NCI-H1436 (cell line): ENCODE measurements at places on chromosomes 13 and 19.

GRCh38 chr13:32650705-32651311 is 64.6 kb downstream of the PDS5B start:
- no peak for DNase-seq

- DNase-seq: no peak
Measured at GRCh38 chr19:21101521-21102242, 19.7 kb downstream of the ZNF714 start.

GRCh38 chr19:3008994-3009393 is 20.1 kb downstream of the TLE2 start:
- DNase-seq: no peak

DNA sequence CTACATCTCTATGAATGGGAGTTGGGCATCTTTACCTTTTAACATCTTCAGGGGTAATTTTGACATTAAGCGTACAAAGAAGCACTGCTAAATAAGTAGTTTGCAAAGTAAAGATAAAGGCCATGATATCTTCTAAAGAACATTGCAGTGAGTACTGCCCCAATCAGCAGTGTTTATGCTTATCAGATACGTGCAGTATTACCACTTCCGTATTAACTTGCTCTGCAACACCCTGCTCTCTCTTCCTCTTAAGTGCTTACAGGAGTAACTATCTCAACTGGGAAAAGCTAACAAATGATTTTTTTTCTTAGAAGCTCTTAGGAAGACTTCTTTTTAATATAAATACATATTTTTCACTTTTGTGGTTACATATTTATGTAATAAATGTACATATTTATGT is 793.7 kb upstream of the SLC10A2 start:
- DNase-seq: no peak

DNA sequence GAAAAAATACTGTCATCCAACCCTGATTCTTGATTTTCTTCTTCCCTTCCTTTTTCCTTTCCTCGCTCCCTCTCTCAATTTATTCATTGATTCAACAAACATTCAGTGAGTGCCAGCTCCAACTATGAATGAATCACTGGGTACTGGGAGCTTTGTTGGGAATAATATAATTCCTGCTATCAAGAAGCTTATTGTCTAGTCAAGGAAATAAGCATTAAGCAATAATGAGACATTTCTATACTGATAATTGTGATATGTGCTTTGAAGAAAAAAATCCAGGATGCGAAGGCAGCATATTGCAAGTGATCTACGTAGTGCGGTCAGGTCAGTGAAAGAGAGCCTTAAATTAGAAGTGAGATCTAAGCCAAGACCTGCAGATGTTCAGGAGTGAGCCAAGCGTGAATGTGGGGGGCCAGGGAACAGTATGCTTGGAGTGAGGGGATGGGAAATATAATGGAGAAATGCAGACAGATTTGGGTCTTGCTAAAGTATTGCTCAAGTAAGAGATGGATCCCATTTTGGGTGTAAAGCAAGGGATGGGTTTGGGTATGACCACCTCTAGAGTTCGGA is 253.5 kb downstream of the LHFPL6 start:
- DNase-seq: no peak

DNA sequence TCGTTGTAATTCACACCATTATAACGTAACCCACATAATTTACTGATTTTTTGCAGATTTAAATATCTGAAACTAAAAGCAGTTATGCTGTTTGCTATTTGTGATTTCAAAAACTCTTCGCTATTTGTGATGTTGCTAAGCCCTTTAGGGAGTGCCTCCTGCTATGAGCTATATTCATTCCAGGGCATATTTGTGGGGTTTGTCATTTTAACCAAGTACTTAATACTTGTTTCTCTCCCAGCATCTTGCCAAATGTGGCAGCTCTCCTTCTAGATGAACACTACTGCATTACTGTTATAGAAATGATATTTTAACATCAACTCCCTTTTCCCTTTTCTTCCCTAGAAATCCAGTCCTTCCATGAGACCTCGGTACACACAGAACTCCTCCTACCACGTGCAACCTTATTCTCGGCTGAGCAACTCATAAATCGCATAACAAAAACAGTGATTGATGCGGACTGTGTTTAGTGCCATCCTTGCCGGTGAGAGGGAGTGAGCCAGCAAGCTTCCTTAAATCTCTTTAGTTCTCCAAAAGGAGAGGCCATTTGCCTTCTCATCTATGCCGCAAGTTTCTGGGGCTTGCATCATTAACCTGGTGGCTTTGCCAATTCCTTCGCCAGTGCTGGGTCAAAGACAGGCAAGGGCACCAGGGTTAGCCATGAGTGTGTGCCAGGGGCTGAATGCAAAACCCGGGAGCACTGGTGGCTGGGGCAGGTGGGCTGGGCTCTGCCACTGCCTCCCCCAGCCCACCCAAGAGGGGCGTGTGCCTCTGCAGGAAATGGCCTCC is 33.4 kb downstream of the RFX2 start:
- no peak for DNase-seq

- no peak for DNase-seq
Measured at GRCh38 chr13:73833325-73834070, 300.7 kb downstream of the KLF12 start.

- no peak for DNase-seq
Measured at GRCh38 chr19:16160943-16161560, 12.3 kb downstream of the CIB3 start.
